ENCODE measurements at places on chromosomes 16 and 17. TPM values are rescaled to one million over a fixed set of nuclear protein-coding genes. Genes with fewer than 3 reads are reported as not detected.

DNA sequence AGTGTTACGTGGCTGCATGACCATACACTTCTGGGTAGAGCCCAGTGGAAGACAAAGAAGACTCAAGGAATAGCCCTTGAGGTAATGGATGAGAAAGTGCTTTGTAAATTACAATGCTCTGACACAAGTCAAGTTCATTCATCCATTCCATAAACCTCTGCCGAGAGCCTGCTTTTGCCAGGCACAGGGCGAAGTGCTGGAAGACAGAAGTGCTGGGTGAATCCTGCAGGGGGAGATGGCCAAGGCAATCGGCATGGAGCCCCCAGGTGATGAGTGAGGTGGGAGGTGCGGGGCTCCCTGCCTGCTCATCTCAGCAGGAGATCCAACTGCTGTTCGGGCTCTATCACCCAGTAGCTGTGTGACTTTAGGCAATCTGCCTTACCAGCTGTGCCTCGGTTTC lies 2.8 kb upstream of the SOCS3 start:
- no peaks in the 10 kb centered on the region for H3K27me3 ChIP-seq
- H3K4me1 ChIP-seq = peaks cover 9% of the 10 kb centered on the region
- H3K36me3 ChIP-seq = peaks cover 3% of the 10 kb centered on the region
- DNase-seq = no peak
- H3K4me3 ChIP-seq = no peak overlapping the region

- no peak for DNase-seq
- H3K36me3 ChIP-seq = no peaks in the 10 kb centered on the region
- H3K27me3 ChIP-seq = no peaks in the 10 kb centered on the region
- H3K4me1 ChIP-seq = no peaks in the 10 kb centered on the region
- H3K4me3 ChIP-seq = no peak overlapping the region
These were observed 54.7 kb upstream of the ZNF423 start for GRCh38 chr16:49910541-49911071.

DNA sequence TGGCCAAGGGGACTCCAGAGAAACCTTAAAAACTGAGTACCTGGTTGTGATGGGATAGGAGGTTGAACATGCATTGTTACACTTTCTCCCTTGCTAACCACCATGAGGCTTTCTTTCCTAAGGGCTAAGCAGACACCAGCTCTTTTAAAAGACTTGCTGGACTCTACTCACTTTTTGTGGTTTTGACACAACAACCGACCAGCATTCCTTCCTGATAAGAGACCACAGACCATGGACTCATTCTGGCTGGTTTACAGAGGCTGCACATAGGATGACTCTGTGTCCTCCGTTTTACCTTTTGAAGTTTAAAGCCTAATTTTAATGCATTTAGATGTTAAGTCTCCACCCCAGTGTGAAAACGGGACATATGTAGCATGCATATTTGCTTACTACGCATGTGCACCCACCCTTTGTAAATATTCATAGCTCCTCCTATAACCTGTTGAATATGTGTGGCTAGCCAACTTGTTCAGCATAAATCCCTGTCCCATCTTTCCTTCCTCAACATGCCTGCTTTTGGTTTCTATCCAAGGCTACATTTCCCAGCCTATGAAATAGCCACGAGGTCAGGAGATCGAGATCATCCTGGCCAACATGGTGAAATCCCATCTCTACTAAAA lies 475.9 kb downstream of the GRIN2A start:
- H3K4me1 ChIP-seq = no peaks in the 10 kb centered on the region
- no peak for DNase-seq

DNA sequence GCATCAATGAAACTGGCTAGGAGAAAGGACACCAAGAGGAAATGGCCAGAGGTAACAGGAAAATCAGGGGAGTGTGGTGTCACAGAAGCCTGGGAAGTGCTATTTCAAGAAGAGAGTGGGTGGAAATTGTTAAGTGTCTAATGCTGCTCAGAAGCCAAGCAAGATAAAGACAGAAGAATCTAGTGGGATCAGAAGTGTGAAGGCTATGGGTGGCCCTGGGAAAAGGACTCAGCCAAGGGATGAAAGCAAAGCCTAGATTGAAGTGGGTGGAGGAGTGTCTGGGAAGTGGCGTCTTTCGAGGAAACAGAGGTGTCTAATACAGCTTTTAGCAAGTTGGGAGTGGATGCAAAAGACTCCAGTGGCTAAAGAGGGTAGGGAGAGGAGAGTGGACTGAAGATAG lies 13.4 kb downstream of the PDZD9 start:
- peaks cover 18% of the 10 kb centered on the region for H3K36me3 ChIP-seq
- peaks cover 9% of the 10 kb centered on the region for H3K4me1 ChIP-seq
- no peak overlapping the region for H3K4me3 ChIP-seq
- no peaks in the 10 kb centered on the region for H3K27me3 ChIP-seq
- H3K27ac ChIP-seq = no peak overlapping the region

GRCh38 chr16:67539271-67539670 lies 10.6 kb downstream of the RIPOR1 start:
- 0 out of 2 replicates have a peak, but pooled peaks cover 7% of the 10 kb centered on the region for H3K4me1 ChIP-seq
- no peak for DNase-seq
- H3K4me3 ChIP-seq = no peak overlapping the region
- no peaks in the 10 kb centered on the region for H3K27me3 ChIP-seq
- no peak overlapping the region for H3K27ac ChIP-seq

GRCh38 chr16:17106243-17106791 lies 364.4 kb downstream of the XYLT1 start:
- H3K36me3 ChIP-seq = no peaks in the 10 kb centered on the region
- no peak overlapping the region for H3K4me3 ChIP-seq
- H3K4me1 ChIP-seq = no peaks in the 10 kb centered on the region
- no peak for DNase-seq

DNA sequence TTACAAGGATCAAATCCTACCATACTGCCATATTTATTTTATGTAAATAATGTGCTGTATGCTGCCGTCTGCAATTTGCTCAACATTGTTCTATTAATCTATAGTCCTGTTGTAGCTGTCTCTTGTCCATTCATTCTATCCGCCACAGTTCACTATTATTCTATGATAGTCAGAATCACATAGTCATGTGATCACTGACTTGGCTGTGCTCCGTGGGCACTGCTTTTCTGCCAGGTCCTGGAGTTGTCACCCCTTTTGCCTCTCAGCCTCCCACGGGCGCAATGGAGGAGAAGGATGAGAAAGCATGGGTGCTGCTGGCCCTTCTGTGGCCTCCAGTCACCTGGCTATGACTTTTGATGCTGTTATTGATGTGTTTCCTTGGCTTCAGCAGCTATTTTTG lies 37.3 kb upstream of the ANKFY1 start:
- no peak overlapping the region for H3K4me3 ChIP-seq
- DNase-seq = no peak
- H3K36me3 ChIP-seq = no peaks in the 10 kb centered on the region
- H3K27ac ChIP-seq = no peak overlapping the region
- H3K4me1 ChIP-seq = peaks cover 16% of the 10 kb centered on the region
- H3K27me3 ChIP-seq = no peaks in the 10 kb centered on the region

DNA sequence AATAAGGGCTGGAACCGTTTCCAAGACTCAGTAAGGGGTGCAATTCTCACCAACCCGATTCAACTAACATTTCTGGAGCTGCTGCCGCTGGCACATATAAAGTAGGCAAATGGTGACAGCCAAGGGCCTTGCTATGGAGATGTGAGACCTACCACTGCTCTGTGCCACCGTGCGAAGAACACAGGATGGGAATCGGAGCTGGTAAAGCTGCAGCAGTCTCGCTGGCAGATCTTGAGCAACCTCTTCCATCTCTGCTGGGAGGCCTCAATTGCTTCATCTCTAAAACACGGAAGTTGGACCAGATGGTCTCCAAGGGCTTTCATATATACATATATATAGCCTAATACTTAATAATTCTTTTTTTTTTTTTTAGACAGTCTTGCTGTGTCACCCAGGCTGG lies 128.9 kb upstream of the RCVRN start:
- H3K4me1 ChIP-seq = peaks cover 11% of the 10 kb centered on the region
- H3K4me3 ChIP-seq = no peak overlapping the region
- H3K27ac ChIP-seq = no peak overlapping the region
- H3K27me3 ChIP-seq = no peaks in the 10 kb centered on the region
- DNase-seq = peak; percentile 17

- no peaks in the 10 kb centered on the region for H3K27me3 ChIP-seq
- no peak overlapping the region for H3K4me3 ChIP-seq
- H3K36me3 ChIP-seq = no peaks in the 10 kb centered on the region
- no peaks in the 10 kb centered on the region for H3K4me1 ChIP-seq
These were observed 204.8 kb upstream of the SALL1 start for GRCh38 chr16:51355875-51356274.

DNA sequence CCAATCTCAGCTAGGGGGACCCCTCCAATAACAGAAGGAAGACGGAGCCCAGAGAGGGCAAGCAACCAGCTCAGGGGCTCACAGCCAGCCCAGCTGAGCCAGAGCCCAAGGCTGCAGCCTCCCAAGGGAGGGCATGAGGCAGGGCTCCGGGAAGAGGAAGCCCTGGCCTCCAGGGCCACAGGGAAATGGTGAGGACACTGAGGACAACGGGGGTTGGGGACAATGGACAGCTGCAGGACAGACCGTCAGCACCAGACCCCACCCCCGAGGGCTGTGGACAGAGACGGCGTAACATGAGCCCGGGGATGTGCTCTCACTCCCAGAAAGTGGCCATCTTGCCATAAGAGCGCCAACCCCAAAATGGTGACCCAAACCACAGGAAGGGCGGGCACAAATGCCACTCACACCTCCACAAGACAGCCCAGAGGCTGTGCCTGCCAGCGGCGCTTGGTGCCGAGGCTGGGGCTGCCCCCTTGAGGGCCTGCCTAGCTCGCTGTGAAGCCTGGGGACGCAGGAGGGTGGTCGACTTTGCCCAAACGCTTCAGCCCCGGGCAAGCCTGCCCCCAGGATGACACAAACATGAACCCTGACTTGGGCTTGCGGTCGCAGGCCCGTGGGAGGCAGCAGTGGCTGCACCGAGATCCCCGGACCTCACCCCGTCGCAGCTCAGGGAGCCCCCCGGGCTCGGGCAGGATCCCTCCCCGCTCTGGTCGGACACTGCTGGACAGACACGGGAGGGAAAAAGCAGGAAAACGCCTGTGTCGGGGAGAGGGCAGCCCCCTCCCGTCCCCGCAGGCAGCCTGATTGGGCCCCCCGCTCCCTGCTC lies 10.5 kb downstream of the PIMREG start:
- DNase-seq = no peak
- no peaks in the 10 kb centered on the region for H3K36me3 ChIP-seq

- no peak overlapping the region for H3K4me3 ChIP-seq
- no peak for DNase-seq
- H3K27ac ChIP-seq = no peak overlapping the region
- H3K36me3 ChIP-seq = no peaks in the 10 kb centered on the region
- H3K27me3 ChIP-seq = no peaks in the 10 kb centered on the region
- no peaks in the 10 kb centered on the region for H3K4me1 ChIP-seq
These were observed 26.9 kb downstream of the RANBP10 start for GRCh38 chr16:67779256-67780014.

DNA sequence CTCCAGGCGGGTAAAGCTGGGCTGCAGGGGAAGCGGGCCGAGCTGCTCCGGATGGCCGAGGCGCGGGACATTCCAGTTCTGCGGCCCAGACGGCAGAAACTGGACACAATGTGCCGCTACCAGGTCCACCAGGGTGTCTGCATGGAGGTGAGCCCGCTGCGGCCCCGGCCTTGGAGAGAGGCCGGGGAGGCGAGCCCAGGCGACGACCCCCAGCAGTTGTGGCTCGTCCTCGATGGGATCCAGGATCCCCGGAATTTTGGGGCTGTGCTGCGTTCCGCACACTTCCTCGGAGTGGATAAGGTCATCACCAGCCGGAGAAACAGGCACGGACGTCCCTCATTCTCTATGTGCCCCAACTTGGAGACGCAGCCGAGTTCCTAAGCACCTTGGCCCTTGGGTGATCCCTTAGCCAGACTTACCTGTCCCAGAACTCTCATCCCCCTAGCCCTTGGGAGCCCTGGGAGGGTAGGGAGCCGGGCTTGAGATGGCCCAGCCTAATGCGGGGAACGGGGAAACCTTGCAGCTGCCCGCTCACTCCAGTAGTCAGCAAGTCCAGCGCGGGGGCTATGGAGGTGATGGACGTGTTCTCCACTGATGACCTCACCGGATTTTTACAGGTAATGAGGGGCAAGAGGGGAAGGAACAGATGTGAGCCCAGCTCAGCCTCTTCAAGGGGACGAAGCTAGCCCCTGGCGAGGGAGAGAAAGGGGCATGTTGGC lies 806 bp downstream of the MRM1 start:
- H3K27me3 ChIP-seq = no peaks in the 10 kb centered on the region
- peak; percentile 54 for DNase-seq
- peaks cover 6% of the 10 kb centered on the region for H3K4me1 ChIP-seq

GRCh38 chr17:17416007-17416399 lies 60.8 kb upstream of the MED9 start:
- DNase-seq = peak; percentile 85
- peaks cover 48% of the 10 kb centered on the region for H3K4me1 ChIP-seq
- no peaks in the 10 kb centered on the region for H3K36me3 ChIP-seq
- H3K4me3 ChIP-seq = no peak overlapping the region
- no peaks in the 10 kb centered on the region for H3K27me3 ChIP-seq

GRCh38 chr17:45022655-45023339 lies 28.6 kb downstream of the DCAKD start:
- H3K4me1 ChIP-seq = peaks cover 10% of the 10 kb centered on the region
- no peak overlapping the region for H3K27ac ChIP-seq
- H3K36me3 ChIP-seq = 0 out of 2 replicates have a peak, but pooled peaks cover 5% of the 10 kb centered on the region
- no peak overlapping the region for H3K4me3 ChIP-seq

DNA sequence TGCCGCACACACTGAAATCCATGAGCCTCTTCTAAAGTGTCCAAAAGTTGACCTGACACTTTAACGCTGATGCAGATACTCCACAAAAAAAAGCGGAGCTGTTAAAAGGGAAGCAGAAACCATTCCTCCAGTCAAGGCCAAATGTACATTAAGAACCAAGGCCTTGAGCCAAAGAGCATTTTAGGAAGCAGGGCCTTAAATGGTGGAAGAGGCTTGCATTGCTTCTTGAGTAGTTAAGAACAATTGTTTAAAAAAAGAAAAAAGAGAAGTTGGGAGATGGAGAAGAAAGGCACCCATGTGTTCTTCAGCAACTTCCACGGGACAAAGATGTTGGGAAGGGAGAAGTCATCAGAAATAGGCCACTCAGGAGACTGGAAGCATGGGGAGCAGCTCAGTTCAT lies 6.3 kb downstream of the ZFHX3 start:
- H3K4me3 ChIP-seq = no peak overlapping the region
- peaks cover 38% of the 10 kb centered on the region for H3K4me1 ChIP-seq
- no peak for DNase-seq

- H3K36me3 ChIP-seq = peaks cover 5% of the 10 kb centered on the region
- H3K4me3 ChIP-seq = no peak overlapping the region
- peak overlapping the region; percentile 57 for H3K27ac ChIP-seq
- no peaks in the 10 kb centered on the region for H3K27me3 ChIP-seq
- H3K4me1 ChIP-seq = peaks cover 56% of the 10 kb centered on the region
These were observed 53.5 kb downstream of the SMURF2 start for GRCh38 chr17:64608571-64608981.

GRCh38 chr16:86093801-86094750 lies 195.1 kb downstream of the IRF8 start:
- peaks cover 28% of the 10 kb centered on the region for H3K27me3 ChIP-seq
- no peaks in the 10 kb centered on the region for H3K36me3 ChIP-seq
- H3K27ac ChIP-seq = no peak overlapping the region
- no peak overlapping the region for H3K4me3 ChIP-seq
- DNase-seq = no peak
- no peaks in the 10 kb centered on the region for H3K4me1 ChIP-seq

SPNS3 gene
- total RNA-seq = not detected

RNF213 gene
- total RNA-seq = 45.0 TPM

PARD6A gene
- not detected for total RNA-seq

ZACN gene
- not detected for total RNA-seq

PRCD gene
- 1.5 TPM for total RNA-seq

CUEDC1 gene
- 18.8 TPM for total RNA-seq

TP53TG3B gene
- not detected for total RNA-seq

SCGB1C2 gene
- total RNA-seq = not detected

MEIOC gene
- not detected for total RNA-seq

RPH3AL gene
- total RNA-seq = 13.4 TPM

PYY gene
- not detected for total RNA-seq

AGRP gene
- not detected for total RNA-seq

TMEM100 gene
- total RNA-seq = 0.76 TPM

OTOP3 gene
- total RNA-seq = not detected

MT1M gene
- 3.8 TPM for total RNA-seq

EPN3 gene
- total RNA-seq = not detected

EEF2K gene
- total RNA-seq = 16.6 TPM
